Ureter (tissue), 1 donor: ENCODE measurements at places on chromosomes 3 and 15.
A peak's percentile ranks its signal among the peaks of the same experiment; 100 is the strongest.

- no peak for DNase-seq
These were observed 40.7 kb upstream of the LMCD1 start for GRCh38 chr3:8460815-8461456.

DNA sequence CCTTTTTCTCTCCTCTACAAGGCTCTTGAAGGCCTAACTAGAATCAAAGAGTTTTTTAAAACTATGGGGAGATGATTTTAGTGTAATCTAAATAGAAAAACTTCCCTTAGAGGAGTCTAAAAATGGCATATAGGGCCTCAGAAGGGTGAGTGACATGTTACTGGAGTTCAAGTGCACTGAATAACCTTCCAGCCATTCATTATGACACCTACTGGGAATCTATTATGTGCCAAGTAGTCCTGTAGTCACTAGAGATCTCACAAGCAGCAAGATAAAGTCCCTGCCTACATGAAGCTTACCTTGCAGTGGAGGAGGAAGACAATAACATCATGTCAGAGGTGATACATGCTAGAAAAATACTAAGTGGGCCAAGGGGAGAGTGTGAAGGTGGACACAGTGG is 96.1 kb downstream of the OXNAD1 start:
- DNase-seq: no peak

- DNase-seq: no peak
These were observed 30.9 kb downstream of the IL20RB start for GRCh38 chr3:136988651-136989050.

- DNase-seq: no peak
These were observed 7.9 kb upstream of the EOMES start for GRCh38 chr3:27729748-27730611.

GRCh38 chr3:146834917-146835316 is 229.8 kb upstream of the PLSCR5 start:
- no peak for DNase-seq

DNA sequence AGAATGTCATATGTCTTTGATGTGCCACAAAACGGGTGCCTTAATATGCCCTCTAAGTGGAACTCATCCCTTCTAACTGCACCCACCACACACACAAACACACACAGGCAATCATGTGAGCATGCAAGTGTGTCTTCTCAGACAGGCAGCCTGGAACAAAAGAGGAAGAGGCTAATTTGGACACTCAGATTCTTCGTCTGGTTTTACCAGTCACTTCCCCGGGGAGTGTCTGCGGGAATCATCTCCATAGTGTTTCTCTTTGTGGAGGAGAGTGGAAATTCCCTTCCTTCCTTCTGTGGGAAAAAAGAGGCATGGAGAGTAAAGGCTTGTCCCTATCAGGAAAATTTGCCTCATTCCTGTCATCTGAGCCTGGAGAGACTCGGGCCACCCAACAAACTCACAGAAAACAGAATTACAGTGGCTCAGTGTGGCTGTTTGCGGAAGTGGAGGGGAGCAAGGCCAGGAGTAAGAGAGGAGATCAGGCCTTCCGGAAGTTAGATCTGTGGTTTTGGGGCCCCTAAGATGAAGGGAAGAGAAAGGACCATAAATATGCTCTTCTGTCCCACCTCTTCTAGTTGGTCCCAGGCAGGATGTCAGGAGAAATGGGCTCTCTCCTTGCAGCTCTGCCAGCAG is 212.6 kb upstream of the SEMA6D start:
- DNase-seq: no peak

- DNase-seq: peak; percentile 18
These were observed 4.3 kb upstream of the RHCG start for GRCh38 chr15:89500397-89501270.

DNA sequence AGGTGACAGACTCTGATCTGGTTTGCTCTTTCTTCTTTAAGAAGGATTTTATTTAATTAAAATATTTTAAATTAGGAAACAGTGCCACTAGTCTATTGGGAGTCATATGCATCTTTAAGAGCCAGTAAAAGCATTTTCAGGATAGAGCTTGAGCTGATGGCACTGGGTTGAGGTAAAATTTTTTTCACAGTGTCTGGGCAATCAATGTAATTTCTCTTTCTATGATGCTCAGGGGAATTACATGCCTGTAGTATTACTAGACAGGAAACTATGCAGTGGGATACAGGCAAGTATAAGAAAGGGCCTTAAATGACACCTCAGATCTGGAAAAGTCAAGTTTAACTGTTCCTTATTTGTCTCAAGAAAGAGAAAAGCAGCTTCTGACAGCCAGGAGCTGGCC is 76.4 kb downstream of the GAP43 start:
- no peak for DNase-seq

GRCh38 chr3:79019924-79020173 is 747.9 kb downstream of the ROBO1 start:
- DNase-seq: no peak

DNA sequence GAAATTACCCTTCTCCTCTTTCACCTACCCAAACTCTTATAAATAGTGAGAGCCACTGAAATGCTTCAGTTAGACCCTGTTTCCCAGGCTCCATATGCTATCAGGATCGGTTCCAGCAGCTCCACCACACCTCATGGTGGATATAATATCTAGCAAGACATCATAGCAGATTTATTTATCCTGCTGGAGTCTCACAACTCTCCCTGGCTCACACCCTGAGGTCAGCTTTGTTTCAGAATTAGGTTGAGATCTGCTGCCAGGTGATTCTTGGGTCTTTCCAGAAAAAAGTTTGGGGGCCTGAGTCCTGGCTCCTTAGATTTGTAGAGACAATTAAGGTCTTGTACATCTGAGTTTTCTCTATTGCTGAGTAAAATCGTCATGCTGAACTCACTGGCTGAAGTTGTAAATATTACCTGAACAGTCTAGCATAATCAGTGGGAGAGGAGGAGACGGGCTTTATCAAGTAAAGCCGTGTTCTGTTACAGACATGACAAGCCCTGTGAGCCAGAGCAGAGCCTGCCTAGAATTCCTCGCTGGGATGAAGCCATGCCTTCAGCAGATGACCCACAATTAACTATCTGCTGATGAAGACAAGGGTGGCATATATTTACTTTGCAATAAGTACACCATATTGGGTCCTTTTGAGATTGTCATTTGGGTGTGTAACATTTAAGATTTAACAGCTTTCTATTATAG is 131.6 kb downstream of the STAC start:
- no peak for DNase-seq

GRCh38 chr15:75025548-75026260 is 2.3 kb downstream of the PPCDC start:
- no peak for DNase-seq

- DNase-seq: no peak
These were observed 228.5 kb downstream of the CHL1 start for GRCh38 chr3:425079-425478.

GRCh38 chr15:85312486-85312885 is 67.9 kb upstream of the AKAP13 start:
- DNase-seq: no peak

GRCh38 chr3:144775551-144775950 is 803.9 kb downstream of the DIPK2A start:
- DNase-seq: no peak

DNA sequence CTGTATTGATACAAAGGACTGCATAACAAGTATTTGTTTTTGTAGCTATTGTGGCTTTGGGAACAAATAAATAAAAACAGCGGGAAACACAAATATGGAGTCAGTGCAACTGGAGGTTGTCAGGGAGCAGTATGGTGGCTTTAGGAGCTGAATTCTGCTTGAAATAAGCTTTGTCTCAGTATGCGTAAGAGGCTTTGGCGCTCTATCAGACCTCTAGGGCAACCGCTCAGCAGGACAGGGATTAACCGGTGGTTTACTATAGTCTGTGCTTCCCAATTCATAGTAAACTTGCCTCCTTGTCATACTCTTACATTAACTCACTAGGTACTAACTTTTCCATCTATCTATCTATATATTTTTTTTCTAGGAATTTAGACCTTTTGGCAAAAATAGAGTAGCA is 104.6 kb downstream of the ZIC1 start:
- no peak for DNase-seq

DNA sequence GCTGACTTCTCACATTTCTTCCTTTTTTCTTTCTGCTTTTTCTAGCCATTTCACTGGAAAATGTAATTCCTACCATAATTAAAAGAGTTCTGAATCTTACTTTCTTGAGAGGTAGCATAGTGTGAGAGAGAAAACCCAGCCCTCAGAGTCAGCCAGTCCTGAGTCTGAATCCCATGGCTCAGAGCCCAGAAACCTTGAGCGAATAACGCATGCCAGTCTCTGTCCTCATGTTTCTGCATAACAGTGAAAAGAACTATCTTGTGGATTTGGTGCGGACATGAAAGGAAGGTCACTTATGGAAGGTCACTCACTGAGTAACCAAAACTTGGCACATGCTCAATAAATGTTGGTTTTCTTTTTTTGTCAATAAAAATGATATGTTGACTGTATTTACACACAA is 29.3 kb upstream of the SLCO3A1 start:
- DNase-seq: no peak

DNA sequence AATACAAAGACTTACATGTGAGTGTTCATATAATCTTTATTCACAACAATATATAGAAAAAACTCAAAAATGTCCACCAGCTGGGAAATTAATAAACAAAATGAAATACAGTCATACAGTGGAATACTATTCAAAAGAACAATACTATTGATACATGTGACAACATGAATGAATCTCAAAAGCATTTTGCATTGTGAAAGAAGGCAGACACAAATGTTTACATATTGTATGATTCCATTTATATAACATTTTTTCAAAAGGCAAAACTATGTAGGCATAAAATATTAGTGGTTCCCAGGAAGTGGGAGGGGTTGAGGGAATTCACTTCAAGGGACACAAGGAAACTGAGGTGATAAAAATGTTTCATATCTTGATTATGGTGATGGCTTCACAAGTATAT is 303.2 kb downstream of the CTNNB1 start:
- no peak for DNase-seq

- no peak for DNase-seq
These were observed 4.5 kb downstream of the AMIGO3 start for GRCh38 chr3:49714728-49715550.

DNA sequence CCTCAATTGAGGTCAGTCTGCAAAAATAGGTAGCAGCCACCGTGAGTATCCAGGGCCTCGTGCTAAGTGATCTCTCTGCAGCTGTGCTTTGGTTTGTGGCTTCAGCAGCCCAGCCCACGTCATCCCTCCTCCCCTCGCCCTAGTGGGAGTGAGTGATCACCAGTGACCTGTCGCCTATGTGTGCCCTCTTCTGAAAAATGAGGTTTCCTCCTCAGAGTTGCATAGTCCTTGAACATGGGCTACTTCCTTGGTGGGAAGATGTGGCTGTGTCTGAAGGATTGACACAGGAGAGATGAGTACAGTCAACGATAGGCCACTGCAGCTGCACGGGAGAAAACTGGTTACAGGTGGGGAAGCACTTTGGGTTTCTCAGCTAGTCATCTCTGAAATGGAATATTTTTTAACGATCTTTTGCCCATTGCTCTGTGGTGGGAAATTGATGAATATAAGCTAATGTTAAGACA is 144.8 kb upstream of the BHLHE40 start:
- no peak for DNase-seq

GRCh38 chr3:6791161-6791560 is 69.8 kb upstream of the GRM7 start:
- DNase-seq: no peak

GRCh38 chr15:97691078-97691477 is 269.4 kb upstream of the ARRDC4 start:
- DNase-seq: no peak

DNA sequence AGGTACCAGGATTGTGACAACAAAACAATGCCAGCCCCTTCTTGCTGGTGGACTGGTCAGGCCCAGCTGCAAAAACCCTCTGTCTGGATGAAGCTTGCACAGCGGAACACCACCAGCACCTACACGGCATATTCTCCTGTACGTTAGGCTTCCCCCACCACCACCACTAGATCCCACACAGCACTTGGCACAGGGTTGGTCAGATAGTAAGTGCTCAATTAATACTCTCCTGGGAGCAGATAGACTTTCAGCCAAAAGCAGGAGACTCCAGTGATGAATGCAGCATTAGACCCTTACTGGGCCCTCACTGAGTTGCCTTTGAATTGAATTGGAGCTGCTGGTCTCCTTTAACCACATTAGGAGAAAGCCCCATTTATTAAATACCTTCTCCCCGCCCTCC is 97.9 kb downstream of the CPN2 start:
- DNase-seq: no peak

DNA sequence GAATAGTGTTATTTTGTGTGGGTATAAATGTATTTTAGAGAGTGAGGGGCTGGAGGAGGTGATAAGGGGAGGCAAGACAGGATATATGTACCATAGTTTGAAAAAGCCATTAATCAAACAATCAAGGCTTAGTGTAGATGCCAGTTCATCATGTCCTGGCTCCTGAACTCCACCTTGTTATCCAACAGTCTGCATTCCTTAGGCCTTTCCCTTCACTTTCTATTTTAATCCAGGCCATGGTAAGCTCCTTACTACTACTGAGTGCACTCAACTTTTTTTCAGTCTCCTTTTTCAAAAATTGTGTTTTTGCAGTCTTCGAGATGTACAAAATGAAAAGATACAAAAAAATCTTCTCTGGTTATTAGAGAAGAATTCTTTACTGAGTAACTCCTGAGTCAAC is 700.5 kb upstream of the NAALADL2 start:
- DNase-seq: no peak

DNA sequence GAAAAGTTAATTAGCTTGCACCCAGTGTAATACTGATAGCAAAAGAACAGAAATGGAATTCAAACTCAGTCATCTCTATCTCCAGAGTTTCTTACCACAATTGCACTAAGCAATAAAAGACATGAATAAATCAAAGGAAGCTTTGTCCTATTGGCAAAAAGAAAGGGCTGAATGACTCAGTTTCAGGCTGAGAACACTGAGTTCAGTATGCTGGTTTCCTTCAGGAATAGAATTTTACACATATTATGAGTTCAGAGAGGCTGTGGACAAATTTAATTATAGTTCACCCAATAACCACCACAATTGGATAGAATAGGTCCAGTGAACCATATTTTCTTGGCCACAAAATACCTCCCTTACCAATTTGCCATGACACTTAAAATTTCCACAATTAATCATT is 249.7 kb downstream of the KCNMB2 start:
- DNase-seq: no peak

GRCh38 chr3:152151216-152151876 is 117.4 kb upstream of the MBNL1 start:
- no peak for DNase-seq

DNA sequence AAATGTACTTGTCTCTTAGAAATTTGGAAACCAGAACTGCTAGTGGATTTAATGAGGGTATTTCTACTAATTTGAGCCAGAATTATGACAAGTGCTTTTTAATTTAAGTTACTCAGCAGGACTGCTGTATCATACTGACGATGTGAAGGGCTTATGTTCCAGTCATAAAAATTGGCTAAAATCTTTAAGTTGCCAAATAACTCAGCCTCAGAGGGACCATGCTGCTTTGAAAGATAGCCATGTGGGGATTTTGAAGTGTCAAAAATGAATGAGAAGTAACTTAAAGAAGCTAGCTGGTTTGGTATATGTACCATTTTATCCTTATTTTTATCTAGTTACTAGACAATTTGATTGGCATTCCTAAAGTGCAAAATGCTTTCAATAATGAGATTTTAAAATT is 545.0 kb downstream of the DIPK2A start:
- DNase-seq: no peak
